ENCODE measurements at places on chromosomes 11 and 22.

DNA sequence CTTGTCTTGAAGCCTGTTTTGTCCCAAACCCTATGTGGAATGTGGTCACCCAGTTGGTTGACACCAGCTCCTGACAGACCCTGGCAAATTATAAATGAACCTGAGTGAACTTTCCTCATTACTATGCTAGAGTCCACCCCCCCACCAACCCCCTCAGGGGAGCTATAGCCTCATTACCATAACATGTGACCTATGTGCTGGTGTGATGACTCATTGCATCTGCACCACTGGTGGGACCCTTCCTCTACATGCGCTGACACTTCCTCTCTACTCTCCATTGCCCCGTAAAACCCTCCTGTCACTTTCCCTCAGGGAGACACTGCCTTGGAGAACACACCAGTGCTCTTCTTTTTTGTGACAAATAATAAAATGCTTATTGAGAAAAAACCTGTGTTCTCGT, 105.0 kb upstream of the SESN3 start:
- DNase-seq, result peak; percentile 51

GRCh38 chr11:58913685-58914084, 25.6 kb upstream of the GLYATL1 start:
- DNase-seq, result no peak

- DNase-seq, result no peak
Observed at GRCh38 chr22:34763496-34763895, 302.5 kb upstream of the ISX start.

GRCh38 chr11:86212019-86212611, 32.4 kb upstream of the EED start:
- no peak for DNase-seq

- peak; percentile 97 for DNase-seq
Observed at GRCh38 chr11:120335908-120336640, at the start of gene ARHGEF12. ARHGEF12 (plus strand) TSS chr11:120336413; CDS start chr11:120337244, 831 bp downstream.

- DNase-seq, result no peak
Observed at GRCh38 chr11:28227460-28227859, 119.3 kb downstream of the METTL15 start.

- DNase-seq, result no peak
Observed at GRCh38 chr11:61698173-61698948, 18.2 kb downstream of the DAGLA start.

DNA sequence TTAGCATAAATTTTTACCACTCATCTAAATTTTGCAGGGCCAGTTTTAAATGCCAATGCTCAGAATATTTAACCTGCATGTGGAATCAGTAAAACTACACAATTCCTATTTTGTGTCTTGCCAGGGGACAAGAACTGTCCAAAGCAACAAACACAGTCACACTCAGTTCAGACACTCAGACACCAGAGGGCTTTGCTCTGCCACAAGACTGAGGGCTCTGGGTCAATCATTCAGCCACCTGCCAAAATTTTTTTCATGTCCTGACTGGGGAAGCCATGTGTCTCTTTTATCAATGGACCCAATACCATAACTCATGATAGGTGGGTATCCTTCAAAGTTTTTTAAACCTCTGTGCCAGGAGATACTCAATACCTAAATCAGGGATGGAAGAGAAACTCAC, 304.0 kb upstream of the ANO3 start:
- no peak for DNase-seq

DNA sequence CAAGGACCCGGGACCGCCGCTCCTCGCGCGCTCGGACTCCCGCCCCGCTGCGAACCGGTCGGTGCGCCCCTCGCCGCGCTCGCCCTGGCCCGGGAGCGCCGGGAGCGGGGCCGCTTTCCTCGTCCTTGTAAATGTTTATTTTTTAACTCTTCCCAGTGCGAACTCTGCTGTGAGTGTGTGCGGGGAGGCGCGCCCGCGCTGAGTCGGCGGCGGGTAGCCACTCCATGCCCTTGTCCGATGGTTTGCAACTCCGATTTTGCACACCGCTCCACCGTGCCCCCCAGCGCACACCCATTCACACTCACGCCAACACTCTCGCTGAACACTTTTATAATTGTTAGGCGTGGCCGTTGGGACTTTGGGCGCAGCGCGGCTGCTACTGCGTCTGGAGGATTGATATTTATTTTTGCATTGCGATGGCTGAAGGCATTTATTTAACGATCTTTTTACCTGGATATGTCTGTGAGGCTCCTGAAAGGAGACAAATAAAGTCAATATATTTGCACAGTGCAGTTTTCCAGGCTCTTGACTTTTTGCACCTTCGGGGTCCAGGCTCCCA, 1.0 kb downstream of the C11orf96 start:
- peak; percentile 25 for DNase-seq

- DNase-seq, result no peak
Observed at GRCh38 chr11:88301488-88302140, 35.9 kb downstream of the CTSC start.

DNA sequence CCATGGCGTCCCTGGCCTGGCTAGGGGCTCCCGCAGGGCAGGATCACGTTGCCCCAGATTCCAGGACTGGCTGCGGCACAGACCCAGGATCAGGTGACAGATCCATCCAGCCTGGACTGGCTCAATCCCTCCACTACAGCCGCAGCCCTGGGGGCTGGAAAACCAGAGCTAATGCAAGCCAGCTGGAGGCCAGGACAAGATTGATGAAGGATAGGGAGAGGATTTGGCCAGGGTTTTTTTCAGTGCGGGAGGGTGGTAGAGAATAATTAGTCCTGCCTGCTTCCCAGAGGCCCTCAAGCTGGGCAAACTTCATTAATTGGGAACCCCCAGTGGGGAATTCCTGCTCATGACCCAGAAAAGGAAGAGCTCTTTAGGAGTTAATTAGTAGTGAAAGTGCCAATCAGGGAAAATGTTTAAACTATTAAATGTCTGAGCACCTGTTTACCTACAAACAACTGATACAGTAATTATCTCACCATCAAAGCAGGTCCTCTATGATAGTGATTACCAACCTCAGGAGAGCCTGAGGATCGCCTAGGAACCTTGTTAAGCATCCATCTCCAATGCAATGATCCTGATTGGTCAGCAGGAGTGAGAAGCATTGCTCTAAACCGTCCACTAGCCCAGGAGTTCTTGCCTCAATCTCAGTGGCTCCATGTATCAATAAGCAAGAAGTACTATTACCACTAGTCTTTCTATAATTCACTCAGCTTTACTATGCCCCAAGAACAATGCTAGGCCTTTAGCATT, 33.0 kb upstream of the MYOD1 start:
- DNase-seq, result peak; percentile 81

DNA sequence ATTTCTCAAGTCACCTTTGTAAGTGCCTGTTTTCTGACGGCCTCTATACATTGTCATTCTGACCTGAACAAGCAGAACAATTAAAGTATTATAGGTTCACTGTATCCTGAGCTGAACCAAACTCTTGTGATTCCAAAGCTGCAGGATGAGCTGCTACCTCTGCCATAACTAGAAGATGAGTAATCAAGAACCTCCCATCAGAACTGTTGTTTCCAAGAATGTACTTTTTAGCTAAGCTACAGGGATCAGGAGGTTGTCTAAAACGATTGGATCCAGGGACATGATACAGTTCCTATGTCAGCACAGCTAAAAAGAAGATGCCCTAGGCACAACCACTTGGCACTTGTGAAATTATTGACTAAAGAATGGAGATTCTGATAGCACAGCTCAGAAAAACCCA, 288.4 kb upstream of the CCDC90B start:
- DNase-seq, result no peak

GRCh38 chr11:33730716-33731115, 5.5 kb downstream of the CD59 start:
- no peak for DNase-seq

GRCh38 chr22:23121424-23121823, 20.4 kb downstream of the RSPH14 start:
- no peak for DNase-seq

DNA sequence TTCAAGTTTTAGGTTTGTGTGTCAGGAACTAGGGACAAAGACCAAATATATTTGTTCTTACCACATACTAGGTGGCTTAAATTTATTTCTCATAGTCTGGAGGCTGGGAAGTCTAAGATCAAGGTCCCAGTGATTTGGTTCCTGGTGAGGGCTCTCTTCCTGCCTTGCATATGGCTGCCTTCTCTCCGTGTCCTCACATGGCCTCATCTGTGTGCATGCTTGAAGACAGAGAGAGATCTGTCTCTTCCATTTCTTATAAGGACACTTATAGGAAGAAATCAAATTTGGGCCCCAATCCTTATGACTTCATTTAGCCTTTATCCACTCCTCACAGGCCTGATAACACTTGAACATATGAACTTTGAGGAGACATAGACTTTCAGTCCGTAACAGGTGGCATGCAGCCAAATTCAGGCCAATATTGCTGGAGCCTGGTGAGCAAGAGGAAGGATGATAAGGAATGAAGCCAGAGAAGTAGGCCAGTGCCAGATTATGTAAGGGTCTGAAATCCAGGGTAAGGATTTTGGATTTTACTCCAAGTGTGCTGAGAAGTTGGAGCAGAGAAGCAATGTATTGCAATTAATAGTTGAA, 35.1 kb downstream of the TTC17 start:
- DNase-seq, result peak; percentile 51

GRCh38 chr11:60095477-60096120, 7.1 kb downstream of the MS4A2 start:
- DNase-seq, result no peak

- DNase-seq, result no peak
Observed at GRCh38 chr11:13463779-13464290, 813 bp upstream of the BTBD10 start.

DNA sequence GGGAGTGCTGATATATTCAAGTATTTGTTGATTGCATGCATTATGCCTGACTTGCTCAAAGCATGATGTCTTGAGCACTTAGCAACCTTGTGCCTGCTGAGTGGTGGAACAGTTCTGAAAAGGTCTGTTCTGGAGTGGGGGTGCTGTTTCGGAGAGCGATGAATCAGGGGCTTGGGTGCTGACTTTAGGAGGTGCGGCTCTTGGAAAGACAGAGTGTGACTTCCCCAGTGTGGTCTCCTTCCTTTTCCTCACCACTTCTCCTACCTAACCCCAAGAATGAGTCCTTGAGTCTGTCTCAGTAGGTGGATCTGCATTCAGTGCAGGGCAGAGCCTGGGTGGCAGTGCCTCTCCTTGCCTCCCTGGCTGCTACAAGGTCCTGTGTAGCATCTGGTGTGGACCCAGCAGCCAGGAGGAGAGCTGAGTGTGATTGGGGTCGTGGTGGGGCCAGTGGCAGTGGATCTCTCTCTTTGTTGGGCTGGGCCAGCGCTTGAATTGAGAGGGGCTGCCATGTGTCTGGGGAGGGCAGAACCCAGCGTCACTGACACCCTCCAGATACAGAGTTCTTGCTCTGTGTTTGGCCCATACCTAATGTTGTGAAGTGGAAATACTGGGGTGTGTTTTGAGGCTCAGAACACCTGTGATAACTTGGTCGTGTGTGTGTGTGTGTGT, 35.9 kb downstream of the ST3GAL4 start:
- DNase-seq, result no peak

- no peak for DNase-seq
Observed at GRCh38 chr11:101327908-101328307, 198.3 kb upstream of the PGR start.

DNA sequence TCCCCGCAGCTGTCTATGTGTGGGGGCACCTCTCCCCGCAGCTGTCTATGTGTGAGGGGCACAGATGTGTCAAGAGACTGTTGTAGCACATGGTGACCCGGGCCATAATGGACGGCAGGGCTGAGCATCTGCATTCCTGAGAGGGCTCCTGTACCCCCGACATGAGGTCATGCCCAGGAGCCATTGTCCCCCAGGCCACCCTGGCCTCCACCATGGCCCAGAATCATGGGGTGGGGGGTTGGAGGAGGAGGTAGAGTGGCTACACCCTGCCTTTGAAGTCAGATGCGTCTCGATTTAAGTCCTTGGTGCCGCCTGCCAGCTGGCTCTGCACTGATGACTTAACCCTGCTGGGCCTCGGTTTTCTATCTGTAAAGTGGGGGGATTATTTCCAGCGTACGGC, 49.1 kb downstream of the ARHGAP8 start:
- DNase-seq, result no peak

- DNase-seq, result no peak
Observed at GRCh38 chr11:11972730-11973341, 35.6 kb downstream of the DKK3 start.

DNA sequence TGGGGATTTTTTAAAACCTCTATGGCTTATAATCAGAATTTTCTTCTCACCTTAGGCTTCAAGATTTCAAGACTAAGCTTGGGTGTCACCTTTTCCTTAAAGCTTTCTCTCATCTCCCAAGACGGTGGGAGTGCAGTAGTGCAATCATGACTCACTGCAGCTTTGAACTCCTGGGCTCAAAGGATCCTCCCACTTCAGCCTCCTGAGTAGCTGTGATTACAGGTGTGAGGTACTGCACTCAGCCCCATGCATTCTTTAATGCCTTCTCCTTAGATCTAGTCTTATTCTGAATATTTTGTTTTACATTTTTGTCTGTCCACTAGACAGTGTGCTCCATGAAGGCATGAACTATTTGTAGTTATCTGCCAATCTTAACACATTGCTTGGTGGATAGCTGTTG, 55.7 kb upstream of the FAT3 start:
- no peak for DNase-seq

DNA sequence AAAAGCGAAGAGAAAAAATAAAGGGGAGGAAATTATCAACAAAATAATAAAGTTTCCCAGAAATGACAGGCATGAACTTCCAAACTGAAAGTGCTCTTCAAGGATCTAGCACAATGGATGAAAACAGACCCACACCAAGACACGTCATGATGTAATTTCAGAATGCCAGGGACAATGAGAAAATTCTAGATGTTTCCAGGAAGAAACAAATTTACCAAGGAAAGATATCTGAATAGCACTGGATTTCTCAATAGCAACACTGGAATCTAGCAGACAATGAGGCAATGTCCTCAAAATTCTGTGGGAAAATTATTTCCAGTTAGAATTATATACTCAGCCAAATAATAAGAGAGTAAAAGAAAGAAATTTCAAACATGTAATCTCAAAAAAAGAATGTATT, 46.0 kb downstream of the DENND5A start:
- DNase-seq, result no peak

- DNase-seq, result no peak
Observed at GRCh38 chr22:44277386-44278135, 35.2 kb downstream of the SHISAL1 start.

- no peak for DNase-seq
Observed at GRCh38 chr11:65609229-65609628, 4.8 kb downstream of the MAP3K11 start.

DNA sequence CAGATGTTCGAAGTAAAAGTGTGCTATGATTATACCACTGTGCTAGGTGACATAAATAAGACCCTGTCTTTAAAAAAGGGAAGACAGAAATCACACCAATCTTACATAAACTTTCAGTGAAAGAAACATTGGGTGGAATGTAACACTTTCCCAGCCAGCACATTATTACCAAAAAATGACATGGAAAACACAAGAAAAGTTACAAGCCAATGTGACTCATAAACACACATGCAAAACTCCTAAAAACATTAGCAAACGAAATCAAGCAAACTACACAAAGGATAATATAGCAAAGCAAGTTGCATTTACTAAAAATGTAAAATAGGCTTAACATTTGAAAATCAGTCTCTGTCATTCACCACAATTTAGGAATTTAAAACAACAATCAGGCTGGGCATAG, 47.0 kb downstream of the SBF2 start:
- no peak for DNase-seq

- DNase-seq, result no peak
Observed at GRCh38 chr11:101061606-101062005, 68.0 kb downstream of the PGR start.
